ENCODE measurements at places on chromosomes 16 and 17. TPM values are rescaled to one million over a fixed set of nuclear protein-coding genes. Genes with fewer than 3 reads are reported as not detected.

The ARSG gene
- 4.0 TPM for total RNA-seq

GRCh38 chr16:57801809-57802340 is 416 bp downstream of the KIFC3 start:
- DNase-seq: no peak
- peak overlapping the region; percentile 86 for H3K4me3 ChIP-seq
- peak overlapping the region; percentile 92 for H3K27ac ChIP-seq
- H3K4me1 ChIP-seq: peaks cover 39% of the 10 kb centered on the region

DNA sequence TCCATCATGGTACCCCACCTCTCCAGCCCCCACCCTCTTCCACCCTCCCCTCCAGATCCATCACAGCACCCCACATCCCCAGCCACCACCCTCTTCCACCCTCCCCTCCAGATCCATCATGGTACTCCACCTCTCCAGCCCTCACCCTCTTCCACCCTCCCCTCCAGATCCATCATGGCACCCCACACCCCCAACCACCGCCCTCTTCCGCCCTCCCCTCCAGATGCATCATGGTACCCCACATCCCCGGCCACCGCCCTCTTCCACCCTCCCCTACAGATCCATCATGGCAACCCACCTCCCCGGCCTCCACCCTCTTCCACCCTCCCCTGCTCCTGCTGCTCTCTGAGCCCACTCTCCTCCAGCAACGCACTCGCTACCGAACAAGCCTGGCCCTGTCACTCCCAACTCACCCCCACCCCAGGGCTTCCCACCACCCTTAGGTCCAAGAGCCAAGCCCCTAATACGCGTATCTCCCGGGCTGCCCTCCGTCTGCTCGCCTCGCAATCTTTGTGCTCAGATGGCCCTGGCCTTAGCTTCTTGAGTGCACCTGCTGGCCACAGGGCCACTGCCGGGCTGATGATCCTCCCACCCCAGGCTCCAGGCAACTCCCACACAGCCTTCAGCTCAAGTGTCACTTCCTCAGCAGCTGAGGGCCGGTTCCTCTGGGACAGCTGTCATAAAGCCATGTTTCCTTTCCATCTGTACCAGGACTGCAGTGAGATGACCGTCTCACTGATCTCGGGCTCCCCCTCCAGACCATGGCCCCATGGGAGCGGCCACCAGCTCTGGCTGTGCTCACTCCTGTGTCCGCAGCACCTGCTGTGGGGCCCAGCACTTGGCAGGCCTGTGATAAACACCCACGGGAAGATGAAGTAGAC is 25.5 kb downstream of the KDM8 start:
- H3K4me1 ChIP-seq: peaks cover 5% of the 10 kb centered on the region
- no peaks in the 10 kb centered on the region for H3K27me3 ChIP-seq
- H3K27ac ChIP-seq: no peak overlapping the region
- H3K4me3 ChIP-seq: no peak overlapping the region
- no peaks in the 10 kb centered on the region for H3K36me3 ChIP-seq
- no peak for DNase-seq

The KRTAP9-2 gene
- total RNA-seq: not detected

The BTBD17 gene
- total RNA-seq: not detected

DNA sequence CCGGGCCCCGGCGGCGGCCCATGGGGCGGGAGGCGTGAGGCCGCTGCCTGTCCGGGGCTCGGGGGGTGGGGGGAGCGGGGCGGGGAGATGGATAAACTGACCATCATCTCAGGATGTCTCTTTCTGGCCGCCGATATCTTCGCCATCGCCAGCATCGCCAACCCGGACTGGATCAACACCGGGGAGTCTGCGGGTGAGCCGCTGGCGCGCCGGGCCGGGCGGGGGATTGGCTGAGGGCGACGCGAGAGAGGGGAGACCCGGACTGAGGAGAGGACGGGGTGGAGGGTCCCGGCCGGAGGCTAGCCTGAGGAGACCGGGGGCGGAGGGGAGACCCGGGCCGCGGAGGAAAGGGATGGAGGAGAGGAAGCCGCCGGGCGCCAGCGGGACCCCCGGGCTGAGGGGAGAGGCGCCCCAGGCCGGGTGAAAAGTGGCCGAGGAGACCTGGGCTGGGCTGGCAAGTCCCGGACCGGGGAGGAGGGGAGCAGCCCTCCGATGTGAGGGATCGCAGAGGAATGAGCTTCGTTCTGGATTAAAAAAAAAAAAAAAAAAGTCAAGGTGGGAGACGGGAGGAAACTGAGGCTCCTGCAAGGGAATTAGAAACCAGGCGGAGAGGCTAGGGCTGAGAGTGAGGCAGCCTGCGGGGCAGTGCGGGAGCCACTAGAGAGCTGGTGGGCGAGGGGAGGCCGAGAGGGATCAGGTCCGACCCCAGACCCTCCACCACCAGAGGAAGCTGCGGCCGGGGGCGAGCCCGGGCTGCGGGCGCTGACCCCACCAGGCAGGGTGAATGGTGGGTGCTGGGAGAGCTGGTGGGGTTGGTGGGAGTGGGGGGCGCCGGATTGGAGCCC is 526 bp downstream of the MOSMO start:
- H3K4me1 ChIP-seq: peaks cover 12% of the 10 kb centered on the region
- no peaks in the 10 kb centered on the region for H3K36me3 ChIP-seq
- peaks cover 3% of the 10 kb centered on the region for H3K27me3 ChIP-seq
- DNase-seq: no peak
